ENCODE measurements at places on chromosomes 2 and 18. TPM values are rescaled to one million over a fixed set of nuclear protein-coding genes. Genes with fewer than 3 reads are reported as not detected.

The C2orf42 gene
- 12.2 TPM for total RNA-seq

DNA sequence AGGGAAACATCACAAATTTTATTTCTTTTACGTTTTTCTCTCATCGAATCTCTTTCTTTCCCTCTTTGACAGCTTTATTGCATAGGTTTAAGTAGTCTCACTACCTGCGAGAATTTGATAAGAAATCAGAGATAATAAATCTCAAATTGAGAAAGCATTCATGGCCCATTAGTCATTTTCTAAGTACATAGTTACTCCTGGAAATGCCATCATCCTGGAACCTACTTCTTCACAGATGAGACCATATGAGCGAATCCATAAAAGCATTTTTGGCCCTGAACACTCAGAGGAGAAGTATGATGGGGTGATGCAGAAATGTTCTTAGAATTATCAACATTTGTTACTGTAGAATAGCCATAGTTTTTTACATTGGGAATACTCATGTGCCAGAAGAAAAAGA is 138.0 kb upstream of the ARHGAP28 start:
- DNase-seq: no peak

- DNase-seq: peak; percentile 76
Observed at GRCh38 chr2:74740741-74741431, 86.8 kb downstream of the SEMA4F start.

GRCh38 chr18:61308004-61308403 is 25.2 kb upstream of the CDH20 start:
- no peak for DNase-seq

DNA sequence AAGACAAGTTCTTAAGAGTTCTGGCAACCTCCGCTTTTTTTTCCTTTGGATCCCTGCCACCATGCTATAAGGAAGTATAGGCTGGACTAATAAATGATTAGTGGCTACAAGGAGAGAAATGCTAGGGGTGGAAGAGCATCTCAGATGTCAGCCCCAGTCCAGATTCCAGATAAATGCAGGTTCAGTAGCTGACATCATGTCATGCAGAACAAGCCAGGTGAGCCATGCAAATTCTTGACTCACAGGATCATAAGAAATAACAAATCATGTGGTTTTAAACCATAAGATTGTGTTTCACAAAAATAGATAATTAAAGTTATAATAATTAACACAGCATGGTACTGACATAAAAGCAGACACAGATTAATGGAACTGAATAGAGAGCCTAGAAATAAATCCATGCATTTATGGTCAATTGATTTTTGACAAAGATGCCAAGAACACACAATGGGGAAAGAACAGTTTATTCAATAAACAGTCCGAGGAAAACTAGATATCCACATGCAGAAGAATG is 152.9 kb upstream of the SESTD1 start:
- DNase-seq: no peak

GRCh38 chr2:95215018-95215612 is 7.8 kb downstream of the ZNF892 start:
- DNase-seq: no peak

The BOLL gene
- total RNA-seq: not detected

DNA sequence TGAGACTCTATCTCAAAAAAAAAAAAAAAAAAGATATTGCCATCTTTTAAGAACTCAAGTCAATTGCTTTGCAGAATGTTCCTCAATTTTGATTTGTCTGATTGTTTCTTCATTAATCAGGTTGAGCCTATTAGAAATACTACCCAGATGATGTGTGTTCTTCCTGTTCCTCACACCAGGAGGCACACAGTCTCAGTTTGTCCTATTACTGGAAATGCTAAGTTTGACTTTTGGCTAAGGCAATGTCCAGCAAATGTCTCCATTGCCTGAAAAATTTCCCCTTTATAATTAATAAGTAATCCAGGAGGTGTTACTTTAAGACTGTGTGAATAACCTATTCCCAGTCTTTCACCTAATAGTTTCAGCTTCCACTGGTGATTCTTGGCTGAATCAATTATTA is 28.4 kb downstream of the BOLA3 start:
- DNase-seq: no peak

The GREB1L gene
- 0.26 TPM for total RNA-seq

Data from mucosa of descending colon (tissue), 3 donors.